Stimulated activated CD4-positive, alpha-beta T cell treated with anti-CD3 and anti-CD28 coated beads, Interleukin-4, amount 100 ng/mL, for 4 hours (primary cell): ENCODE measurements at places on chromosomes 5 and 9.

DNA sequence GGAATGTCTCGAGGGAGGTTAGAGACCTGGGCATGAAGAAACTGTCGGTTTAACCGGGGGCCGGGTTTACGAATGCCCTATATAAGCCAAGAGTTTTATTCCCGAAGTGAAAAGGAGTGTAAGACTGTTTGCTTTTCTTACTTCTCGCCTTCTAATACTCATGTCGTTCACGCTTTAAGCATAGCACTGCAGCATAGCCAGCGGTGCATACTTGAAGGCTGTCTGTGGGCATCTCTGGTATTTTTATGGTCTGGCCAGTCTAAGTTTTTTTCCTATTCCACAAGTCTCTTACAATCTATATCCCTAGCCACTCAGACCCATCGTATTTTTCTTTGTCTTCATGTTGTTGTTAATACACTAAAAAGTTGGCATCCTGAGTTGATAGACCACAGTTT, 1.2 kb downstream of the UHRF2 start:
- no peak for DNase-seq

- DNase-seq: no peak
Observed at GRCh38 chr5:669111-669841, 23.9 kb downstream of the TPPP start.

DNA sequence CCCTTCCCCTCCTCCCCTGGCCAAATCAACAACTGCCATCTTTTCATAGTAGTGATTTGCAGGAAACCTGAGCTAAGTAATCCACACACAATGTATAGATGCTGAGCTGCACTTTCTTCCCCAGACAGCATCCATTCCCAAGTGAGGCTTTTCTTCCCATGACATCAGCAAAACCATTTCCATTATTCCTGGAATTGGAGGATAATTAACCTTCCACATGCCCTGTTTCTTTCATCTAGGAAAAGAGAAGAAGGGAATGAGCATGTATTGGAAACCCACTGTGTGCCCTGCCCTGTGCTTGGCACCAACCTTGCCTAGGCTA, 268.0 kb downstream of the ZSWIM6 start:
- no peak for DNase-seq

DNA sequence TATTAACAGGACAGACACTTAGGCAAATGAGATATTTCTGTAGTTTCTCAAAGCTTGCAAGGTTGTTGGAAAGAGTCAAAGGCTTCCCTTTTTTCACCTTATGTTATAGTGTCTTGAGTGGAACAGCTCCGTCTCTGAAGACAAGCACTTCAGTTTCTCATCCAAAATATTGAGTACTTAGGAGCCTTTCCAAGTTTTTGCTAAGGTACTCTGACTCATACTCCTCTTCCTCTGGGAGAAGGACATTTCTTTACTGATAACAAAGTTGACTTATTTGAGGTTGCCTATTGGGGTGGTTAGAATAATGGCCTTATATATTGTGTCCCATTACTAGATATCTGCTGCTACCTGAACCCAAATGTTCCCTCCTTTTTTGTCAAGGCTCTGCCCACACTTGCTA, 869.6 kb downstream of the MAT2B start:
- DNase-seq: no peak

DNA sequence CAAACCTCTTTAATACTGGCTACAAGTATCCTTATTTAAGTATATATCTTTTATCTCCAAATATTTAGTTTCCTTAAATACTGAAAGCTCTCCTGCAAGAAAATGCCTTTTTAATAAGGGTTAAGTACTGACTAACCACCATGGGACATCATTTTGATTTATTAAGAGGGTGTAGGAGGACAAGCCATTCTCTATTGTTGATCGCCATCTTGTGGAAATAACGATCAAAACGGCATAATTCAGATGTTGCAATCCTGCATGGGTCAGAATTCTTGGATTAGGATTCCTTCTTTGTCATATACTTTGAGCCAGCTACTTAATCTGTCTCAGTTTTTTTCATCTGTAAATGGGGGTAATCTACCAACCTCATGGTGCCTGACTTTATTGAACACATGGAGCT, 28.7 kb upstream of the C5orf46 start:
- DNase-seq: no peak

GRCh38 chr5:5105531-5105930, 34.6 kb upstream of the ADAMTS16 start:
- DNase-seq: no peak

- DNase-seq: no peak
Observed at GRCh38 chr5:24363789-24364481, 280.8 kb downstream of the CDH10 start.

DNA sequence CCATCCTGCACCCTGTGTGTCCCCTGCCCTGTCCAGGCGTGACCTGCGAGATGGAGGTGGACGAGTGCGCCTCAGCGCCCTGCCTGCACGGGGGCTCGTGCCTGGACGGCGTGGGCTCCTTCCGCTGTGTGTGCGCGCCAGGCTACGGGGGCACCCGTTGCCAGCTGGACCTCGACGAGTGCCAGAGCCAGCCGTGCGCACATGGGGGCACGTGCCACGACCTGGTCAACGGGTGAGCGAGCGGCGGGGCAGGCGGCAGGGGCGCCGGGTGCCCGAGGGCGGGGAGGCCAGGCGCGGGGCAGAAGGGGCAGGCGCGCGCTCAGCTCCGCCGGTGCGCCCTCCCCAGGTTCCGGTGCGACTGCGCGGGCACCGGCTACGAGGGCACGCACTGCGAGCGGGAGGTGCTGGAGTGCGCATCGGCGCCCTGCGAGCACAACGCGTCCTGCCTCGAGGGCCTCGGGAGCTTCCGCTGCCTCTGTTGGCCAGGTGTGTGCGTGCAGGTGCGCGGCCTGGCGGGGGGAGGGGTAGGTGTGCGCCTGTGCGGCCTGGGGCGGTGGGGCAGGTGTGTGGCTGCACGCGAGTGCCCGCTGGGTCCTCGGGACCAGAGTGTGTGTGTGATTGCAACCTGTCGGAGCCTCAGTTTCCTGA, 10.0 kb downstream of the CRB2 start:
- DNase-seq: no peak

GRCh38 chr9:129682381-129682780, 16.9 kb downstream of the PRRX2 start:
- DNase-seq: no peak

DNA sequence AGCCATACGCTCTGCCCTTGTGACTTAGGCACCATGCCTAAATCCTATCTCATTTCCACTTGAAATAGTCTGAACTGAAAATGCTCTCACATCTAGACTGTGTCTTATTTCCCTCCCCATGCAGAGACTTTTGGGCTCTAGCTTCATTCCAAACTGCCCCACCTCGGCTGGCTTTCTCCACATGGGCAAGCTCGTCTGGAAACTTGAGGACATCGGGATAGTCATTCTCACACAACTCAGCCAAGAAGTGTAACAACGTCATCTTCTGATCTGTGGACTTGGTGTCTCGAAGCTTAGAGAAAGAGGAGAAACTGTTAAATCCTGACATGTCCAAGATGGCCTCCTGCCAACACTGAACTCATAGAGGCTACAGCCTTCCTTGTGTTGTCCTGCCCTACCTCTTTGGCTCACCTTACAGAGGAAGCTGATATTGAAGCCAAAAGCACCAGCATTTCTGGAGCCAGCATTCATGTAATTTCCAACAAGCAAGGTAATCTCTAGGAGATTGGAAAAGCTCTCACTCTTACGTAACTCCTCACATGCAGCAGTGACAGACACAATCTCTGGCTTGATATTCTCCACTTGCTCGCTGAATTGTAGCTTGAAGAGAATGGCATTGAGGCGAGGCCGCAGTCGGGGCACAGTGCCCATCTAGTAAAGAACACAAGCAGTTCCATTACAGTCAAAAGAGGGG, 39.6 kb downstream of the PCDHGC5 start:
- DNase-seq: no peak

DNA sequence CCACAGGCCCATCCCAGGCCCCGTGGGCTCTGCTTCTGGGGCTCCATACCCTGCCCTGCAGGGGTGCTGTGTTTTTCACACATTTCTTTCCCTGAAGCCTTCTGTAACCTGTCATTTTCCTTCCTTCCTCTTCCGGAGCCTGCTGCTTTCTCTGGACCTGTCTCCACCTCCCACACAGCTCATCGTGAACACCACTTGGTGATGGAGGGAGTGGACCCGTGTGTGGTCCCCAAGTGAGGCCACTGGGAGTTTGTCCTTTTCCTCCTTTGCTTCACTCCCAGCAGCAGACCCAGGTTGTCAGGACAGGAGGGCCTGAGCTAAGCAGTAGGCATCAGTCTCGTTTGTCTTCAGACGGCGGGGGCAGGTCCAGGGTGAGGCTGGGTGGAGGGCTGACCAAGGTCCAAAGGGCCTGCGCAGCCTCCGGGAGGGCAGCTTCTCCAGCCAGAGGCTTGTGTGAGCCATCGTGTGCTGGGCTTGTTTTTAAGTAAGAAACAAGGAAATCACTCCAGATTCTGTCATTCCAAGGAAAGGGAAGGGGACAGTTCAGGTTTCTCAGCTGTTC, 5.8 kb upstream of the POMT1 start:
- no peak for DNase-seq

DNA sequence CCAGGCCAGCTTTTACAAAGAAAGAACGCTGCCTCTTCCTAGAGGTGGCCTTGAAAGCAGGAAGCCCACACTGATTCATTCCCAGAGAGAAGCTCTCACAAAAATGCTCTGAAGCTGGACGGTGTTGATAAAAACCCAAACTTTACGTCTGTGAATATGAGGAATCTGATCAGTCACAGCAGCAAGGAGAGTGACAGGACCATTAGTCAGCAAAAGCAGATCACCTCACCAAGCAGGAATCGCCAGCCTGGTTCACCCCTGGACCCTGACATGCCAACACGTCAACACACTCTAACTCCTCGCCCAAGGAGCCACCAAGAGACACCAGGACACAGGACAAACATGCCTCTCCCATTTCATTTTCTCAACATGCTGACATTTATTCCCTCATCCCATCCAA, 70.6 kb upstream of the ZNF622 start:
- no peak for DNase-seq

DNA sequence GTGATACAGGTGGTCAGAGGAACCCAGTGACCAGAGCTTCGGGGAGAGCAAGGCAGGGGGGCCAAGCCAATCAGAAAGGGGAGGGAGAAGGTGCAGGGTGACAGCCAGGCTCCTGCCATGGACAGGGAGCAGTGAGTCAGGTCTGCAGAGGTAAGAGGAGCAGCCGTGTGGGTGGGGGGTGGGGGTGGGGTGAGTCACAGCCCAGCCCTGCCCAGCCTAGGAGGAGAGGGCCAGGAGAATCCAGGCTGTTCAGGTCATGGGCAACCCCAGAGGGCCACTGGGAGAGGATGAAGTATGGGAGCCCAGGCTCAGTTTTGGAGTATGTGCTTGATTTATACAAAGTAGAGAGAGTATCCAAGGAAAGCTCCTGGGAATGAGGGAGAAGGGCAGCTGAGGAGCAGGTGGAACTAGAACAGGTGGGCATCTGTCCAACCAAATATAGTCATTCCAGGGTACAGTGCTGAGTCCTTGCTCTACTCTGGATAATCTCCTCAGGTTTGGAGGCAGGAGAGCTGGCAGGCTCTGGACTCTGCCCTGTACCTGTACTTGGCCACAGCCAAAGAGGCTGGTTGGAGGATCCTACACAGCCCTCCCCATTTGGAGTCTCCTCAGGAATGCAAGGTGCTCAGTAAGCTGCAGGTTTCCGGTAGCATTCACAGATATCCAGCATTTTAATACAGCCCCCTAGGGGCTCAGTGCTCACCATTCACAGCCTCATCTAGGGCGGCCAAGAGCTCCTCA, 1.6 kb downstream of the HBEGF start:
- DNase-seq: peak; percentile 42

- DNase-seq: no peak
Observed at GRCh38 chr9:70352356-70352755, 62.1 kb downstream of the KLF9 start.

GRCh38 chr9:74557571-74557970, 60.4 kb downstream of the RORB start:
- DNase-seq: no peak

GRCh38 chr5:113188436-113188835, 211.8 kb downstream of the DCP2 start:
- DNase-seq: no peak

DNA sequence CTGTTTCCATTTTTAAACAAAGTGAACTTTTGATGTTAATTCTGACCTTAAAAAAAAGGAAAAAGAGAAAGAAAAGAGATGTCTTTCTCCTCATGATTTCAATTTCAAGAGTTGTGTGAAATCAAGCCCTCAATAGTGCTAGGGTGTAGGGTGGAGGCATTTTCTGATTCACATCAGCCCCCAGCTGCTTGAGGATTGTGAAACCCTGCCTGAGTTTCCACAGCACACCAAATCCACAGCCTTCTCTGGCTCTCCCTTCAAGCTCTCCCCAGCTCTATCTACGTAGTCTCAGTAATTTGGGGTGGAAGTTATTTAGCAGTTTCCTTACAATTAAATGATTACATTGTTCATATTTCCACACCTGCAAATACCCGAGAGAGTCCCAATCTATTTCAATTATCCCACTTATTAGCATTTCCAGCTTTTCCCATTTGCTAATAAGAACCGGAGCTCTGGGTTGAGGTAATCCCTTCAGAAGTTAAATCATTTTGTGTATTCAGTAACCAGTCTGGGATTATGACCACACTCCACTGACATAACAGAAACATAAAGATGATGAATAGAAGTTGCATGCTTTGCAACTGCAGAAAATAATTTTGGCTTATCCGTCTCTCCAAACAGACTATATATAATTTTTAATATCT, 54.9 kb downstream of the MTX3 start:
- DNase-seq: no peak

DNA sequence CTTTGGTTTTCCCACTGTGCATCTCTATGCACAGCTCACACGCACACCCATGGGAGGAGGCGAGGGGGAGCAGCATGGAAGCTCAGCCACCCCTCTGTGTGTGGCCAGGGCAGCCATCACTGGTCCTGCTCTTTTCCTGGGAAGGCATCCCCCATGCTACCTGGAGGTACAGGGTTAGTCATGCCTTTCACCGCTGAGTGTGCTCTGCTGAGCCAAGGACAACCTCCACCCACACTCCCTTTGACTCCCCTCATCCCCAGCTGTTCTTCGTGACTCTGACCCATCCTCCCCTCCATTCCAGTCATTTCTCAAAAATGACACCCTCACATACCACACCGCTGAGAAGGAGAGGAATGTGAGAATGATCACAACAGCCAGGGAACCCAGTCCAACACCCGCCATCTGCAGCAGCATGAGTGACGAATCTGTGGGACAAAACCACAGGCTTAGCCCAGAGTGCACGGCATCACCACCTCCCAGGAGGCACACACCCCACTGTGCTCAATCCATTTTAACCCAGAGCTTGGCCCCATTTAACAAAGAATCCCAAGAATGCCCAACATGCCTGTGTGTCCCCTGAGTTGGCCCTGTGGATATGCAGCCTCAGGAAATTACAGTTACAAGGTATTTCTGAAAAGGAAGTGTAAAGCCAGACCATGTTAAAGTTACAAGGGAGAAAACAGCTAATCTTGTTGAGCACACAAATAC, 133.4 kb downstream of the SUSD1 start:
- no peak for DNase-seq

DNA sequence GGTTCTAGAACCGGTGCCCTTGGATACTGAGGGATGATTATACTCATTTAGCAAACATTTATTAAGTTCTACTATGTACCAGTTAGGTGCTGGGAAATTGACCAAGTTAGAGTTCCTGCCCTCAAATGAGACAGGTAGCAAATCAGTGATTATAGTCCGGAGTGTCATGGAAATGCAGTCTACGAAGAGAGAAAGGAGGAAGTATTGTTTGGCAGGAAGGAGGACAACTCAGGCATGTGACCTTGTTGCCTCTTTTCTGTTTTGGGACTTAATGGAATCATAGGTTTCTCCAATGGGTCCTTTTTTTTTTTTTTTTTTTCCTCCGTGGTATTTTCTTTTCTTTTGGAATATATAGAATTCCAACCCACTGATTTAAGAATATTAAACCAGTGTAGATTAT, 28.0 kb downstream of the OSTF1 start:
- DNase-seq: no peak
